Astrocyte of the spinal cord (primary cell): ENCODE measurements at places on chromosomes 1 and 21.
A peak's percentile ranks its signal among the peaks of the same experiment; 100 is the strongest.

DNA sequence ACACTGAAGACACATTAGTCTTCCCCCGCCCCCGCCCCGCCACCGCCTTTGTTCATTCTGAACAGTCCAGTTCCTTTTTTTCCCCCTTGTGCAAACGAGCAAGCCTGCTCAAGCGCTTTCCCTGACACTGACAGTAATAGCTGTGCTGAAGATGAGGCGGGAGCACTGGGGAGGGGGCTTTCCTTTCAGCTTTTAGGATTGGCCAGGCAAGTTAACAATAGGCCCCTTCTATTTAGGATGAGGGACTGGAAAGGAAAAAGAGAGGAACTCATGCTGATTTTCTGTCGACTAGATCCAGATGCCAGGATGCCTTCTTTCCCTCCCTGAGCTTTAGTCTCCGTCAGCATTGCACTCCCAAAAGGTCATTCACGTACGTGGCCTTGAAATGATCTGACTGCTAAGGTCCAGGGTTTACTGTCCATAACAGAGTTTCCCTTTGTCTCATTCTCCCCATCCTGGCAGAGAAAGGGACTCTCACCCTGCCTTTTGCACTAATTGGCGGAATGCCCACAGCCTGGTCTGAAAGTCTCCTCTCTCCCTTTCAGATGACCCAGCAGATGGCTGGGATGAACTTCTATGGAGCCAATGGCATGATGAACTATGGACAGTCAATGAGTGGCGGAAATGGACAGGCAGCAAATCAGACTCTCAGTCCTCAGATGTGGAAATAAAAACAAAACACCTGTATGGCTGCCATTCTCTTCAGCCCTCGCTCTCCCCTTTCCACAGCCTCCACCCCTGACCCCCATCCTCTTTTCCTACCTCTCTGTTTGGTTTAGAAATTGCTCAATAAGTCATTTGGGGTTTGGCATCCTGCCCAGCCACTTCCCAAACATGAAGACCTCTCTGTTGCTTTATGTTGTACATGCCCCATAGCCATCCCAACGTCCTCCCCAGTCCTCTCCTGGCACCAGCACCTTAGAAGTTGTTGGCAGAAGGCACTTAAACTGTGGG, 28.6 kb upstream of the ZFP69B start:
- DNase-seq: peak; percentile 35

DNA sequence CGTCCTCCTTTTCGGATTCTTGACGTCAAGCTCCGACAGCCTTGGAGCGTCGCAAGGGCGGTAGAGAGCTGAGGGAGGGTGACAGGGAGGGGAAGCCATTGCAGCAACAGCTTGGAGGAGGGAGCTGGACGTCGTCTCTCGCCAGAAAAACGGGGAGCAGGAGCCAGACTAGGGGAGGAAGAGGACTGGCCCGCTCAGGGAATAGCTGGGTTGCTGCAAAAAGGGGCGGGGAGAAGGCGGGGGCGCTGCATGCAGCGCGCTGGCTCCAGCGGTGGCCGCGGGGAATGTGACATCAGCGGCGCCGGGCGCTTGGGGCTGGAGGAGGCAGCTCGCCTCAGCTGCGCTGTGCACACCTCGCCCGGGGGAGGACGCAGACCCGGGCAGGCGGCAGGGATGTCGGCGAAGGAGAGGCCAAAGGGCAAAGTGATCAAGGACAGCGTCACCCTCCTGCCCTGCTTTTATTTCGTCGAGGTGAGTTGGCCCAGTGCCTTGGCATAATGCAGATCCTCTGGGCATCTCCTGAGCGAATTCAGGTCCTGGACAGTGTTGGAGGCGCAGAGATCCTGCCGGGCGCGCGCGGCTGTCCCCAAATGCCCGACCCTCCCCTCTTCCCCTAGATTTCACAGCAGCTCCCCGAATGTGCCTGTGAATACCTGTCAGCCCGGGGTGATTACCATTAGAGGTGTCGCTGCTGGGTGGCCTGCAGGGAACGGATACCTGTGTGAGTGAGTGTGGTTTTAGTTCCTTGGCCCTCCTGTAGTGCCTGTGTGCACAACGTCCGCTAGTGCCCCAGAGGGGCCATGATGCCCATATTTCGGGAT, at the start of gene PLPPR4:
Gene PLPPR4, plus strand, starts transcription at position 292 of the 821 bp plus-strand sequence. Its CDS starts 102 bp downstream, at position 394.
- DNase-seq: peak; percentile 18

DNA sequence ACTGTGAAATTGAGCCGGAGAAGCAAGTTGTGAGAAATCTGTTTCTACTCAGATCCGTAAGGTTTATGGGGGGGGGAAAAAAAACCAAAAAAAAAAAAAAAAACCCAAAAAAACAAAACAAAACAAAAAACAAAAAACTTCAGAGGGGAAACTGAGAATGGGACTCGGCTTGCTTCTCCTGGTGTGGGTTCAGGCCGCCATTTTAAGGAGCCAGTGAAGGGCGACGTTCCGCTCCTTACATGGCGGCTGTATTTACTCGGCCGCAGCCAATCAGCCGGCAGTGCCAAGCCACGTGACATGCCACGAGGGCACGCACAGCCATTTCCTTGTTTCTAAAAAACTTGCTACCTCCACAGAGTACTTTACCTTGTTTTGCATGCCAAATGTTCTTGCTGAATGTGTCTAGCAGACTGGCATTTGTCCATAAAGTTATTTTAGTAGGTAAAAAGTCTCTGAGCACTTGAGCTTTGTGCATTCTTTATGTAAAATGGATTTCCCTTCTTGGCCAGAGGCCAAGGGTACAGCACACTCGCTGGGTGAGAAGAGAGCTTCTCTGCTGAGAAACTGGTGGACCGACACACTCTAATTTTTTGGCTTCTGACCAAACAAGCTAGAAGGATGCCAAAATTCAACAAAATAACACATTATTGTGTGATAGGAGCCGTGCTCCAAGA, 101.8 kb downstream of the NFIA start:
- DNase-seq: peak; percentile 93

- DNase-seq: peak; percentile 72
These were observed 18.8 kb downstream of the RNF220 start for GRCh38 chr1:44423591-44424537.

GRCh38 chr1:11664336-11665065, 501 bp downstream of the FBXO6 start:
- no peak for DNase-seq

GRCh38 chr1:167746013-167746672, 24.4 kb downstream of the MPZL1 start:
- DNase-seq: no peak

- DNase-seq: no peak
These were observed 19.5 kb downstream of the ETS2 start for GRCh38 chr21:38825269-38825668.

DNA sequence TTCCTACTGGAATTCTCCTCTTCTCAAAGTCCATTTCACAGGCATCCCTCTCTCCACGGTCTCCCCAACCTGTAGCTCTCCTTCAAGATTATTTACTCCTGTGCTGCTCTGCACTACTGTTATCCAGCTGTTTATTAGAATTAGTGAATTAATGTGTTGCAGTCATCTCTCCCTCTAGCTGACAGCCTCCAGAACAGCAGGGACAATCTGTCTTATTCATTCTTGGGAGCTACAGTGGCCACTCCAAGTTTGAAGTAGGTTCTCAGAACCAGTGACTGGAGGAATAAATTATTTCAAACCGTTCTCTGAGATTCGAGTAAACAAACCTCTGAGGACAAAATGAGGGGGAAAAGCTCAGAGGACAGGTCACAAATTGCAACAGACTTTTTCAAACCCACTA, 330.9 kb downstream of the RRAGC start:
- no peak for DNase-seq

DNA sequence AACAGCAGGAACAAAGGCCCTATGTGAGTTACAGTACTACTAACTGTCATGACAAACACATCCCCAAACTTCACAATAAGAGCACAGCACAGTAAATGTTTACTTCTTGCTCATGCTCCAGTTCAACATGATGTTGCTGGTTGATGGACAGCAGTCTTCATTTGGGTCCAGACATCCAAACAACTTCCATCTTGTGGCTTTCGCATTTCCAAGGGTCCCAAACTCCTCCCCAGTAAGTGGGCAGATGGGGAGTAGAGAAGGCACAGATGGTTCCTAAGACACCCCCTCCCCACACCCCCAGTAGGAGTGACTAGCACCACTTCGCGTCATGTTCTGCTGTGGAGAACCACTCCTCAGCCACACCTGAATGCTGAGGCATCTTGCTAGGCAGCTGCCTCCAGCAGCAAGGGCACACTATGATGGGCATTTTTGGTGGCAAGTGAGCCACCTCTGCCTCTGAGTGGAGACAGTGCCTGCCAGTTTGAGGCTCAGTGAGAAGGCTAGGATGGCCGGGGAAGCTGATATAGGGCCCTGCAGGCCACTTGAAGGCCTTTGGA, 32.7 kb upstream of the CD2 start:
- no peak for DNase-seq

- peak; percentile 4 for DNase-seq
These were observed 16.8 kb upstream of the ETV3 start for GRCh38 chr1:157154940-157155514.

DNA sequence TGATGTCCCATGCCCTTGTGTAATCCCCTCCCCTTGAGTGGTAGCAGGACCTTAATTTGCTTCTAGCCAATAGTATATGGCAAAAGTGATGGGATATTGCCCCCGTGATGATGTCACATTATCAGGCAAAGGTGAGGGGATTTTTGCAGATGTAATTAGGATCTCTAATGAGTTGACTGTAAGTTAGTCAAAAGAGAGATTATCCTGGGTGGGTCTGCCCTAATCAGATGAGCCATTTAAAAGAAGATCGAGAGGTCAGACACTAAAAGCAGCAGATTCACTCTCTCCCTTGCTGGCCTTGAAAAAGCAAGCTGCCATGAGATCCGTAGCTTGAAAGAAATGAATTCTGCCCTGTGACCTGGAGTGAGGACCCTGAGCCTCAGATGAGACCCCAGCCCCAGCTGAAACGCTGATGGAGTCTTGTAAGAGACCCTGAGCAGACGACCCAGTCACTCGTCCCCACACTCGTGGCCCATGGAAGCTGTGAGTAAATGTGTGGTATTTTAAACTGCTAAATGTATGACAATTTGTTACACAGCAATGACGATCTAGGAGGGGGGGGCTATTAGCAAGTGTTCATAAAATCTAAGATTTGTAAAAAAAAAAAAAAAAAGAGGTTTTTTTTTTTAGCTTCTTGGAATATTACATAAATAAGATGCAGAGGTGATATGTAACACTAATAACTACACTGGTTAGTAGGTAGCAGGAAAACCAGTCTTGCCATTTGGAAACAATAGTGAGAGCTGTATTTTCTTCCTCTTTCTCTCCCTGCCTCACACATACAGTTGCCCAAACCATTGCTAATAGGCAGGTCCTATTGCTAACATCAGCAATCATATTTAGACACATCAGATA, 50.3 kb upstream of the TARBP1 start:
- DNase-seq: no peak

DNA sequence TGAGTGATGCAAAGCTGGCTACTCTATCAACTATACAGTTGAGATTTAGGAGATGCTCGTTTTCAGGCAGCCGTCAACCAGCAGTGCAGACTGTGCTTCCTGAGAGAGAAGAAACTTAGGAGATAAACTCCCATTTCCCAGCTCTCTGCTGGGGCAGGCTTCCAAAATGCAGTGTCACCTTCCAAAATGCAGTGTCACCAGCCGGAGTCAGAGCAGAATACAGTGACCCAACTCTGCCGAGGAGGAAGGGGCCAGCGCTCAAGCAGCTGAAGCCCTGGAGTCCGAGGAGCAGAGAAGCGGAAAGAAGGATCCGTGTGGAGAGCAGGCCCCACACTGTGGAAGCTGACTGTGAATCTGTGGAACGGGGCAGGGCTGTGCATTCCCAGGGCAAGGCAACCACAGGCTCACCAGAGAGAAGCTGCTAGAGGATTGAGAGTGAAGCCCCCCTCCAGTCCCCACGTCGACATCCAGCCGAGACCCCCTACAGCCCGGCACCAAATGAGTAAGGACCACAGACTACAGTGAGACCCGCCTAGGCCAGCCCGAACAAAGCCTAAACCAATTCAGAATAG, 703 bp upstream of the KRTAP12-1 start:
- DNase-seq: no peak

- peak; percentile 68 for DNase-seq
These were observed 25.5 kb downstream of the PCSK9 start for GRCh38 chr1:55064861-55065263.

DNA sequence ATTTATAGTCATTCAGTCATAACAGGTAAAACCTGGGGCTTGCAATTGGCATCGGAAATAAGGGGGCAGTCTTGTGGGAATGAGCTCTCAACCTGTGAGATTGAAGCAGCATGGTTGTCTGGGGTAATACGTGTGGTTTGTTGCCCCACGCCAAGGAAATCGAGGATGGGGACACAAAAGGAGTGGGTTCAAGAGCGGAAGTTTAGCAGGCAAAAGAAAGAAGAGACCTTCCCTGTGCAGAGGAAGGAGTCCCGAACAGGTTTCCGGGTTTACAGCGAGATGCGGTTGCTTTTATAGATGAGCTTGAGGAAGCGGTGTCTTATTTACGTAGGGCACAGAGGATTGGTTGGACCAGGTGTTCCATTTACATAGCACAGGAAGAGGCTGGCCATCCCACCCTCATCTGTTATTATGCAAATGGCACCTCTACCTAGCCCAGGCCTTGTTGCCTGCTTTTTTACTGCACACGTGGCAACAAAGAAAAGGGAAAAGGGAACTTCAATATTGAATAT, 37.3 kb downstream of the IFNAR1 start:
- DNase-seq: no peak

- no peak for DNase-seq
These were observed 26.5 kb upstream of the SRP9 start for GRCh38 chr1:225750875-225751824.

GRCh38 chr21:38950435-38951094, 144.8 kb downstream of the ETS2 start:
- DNase-seq: no peak

DNA sequence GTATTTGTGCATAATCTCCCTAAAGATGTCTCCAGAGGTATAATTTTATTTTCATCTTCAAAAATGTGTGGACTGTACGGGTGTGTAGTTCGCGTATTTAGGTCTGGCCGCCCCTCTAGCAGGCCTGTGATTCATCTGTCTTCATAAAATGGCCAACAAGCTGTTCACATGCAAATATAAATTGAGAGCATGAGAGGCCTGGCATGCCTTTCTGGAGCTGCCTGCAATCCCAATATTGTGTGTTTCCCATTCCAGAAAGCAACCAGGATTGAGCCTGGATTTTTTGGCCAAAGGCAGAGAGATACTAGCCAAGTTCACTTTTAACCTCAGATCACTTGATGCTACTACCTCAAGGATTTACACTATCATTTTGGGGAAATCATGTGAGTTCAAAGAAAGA, 197.2 kb downstream of the NFIA start:
- DNase-seq: no peak

DNA sequence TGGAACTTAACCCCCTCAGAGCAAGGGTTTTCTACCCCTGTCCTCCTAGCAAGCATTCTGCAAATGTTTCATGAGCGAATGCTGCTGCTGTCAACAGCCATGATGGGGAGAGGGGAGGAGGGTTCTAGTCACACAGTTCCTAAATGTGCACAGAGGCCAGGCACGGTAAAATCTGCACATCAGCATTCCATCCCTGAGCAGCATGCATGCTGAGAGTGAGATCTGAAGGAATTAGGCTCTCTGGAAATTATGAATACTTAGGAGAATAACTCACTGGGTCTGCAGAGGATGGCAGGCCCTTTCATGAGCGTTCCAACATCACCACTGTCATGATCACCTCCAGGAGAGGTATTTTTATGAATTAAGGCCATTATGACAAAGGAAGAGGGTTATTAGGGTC, 2.1 kb downstream of the VTCN1 start:
- no peak for DNase-seq
